ENCODE measurements at places on chromosomes 11 and 22. TPM values are rescaled to one million over a fixed set of nuclear protein-coding genes. Genes with fewer than 3 reads are reported as not detected.

Gene SHANK2
- total RNA-seq, result 0.19 TPM

Gene BRMS1
- 77.5 TPM for total RNA-seq

Gene TRPC6
- total RNA-seq, result under 0.01 TPM

Gene DEUP1
- total RNA-seq, result not detected
